Aorta (tissue), 5 donors: ENCODE measurements at places on chromosomes 6 and 20.

DNA sequence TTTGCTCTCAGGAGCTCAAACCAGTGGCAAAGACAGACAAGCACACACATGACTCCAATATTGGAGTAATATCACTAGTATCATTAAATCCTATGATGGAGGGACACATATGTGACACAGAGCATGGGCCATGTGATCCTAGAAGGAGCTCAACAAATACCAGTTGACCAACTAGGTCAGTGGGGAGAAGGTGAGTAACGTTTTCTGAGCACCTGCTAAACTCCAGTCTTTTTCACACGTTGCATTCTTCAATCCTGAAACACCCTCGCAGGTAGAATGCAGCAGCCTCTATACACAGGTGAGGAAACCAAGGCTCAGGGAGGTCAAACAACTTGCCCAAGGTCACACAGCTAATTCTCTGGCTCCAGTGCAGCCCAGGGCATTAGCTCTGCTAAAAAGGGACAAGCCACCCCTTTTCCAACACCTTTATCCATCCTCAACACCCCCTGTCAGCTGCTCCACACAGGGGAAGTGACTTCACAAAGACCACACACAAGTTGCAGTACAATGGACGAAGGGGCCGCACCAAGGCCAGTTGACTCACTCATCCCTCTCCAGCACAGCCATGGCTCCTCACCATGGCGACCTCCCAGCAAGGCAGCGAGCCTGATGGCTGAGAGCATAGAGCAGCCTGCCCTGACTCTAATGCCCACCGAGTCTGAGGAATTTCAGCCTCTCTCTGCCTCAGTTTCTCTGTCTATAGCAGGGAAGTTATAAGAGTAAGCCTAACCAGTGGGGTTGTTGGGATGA is 4.4 kb downstream of the CAPN11 start:
- no peak for DNase-seq

- no peak for DNase-seq
Measured at GRCh38 chr20:17967521-17968365, 851 bp downstream of the SNX5 start.

DNA sequence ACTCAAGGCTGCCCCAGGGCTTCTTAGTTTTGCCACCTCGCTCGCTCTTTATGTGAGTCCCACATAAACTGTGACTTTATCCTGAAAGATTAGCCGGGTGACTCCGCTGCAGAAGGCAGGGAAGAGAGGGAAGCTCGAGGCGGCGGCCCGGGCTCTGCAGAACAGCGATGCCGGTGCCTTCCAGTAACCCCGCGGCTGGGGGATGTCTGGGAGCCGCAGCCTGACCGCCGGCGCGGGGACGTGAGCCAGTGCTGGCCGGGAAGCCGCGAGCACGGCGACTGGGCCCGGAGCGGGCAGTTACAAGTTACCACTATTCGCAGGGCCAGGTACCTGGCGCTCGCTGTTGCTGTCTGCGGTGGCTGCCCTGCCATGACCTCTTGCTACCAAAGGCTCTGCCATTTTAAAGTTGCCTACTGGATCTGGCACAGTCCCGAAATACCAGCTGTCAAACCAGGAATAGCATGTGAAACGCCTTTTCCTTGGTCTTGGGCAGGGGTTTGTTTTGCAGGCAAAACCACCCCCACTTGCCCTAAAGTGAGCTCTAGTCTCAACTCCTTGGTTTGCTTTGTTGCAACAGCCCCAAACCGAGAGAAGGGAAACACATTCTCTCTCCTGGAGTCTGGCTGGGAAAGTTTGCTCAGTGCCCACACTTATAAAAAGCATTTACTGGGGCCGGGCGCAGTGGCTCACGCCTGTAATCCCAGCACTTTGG is 124.0 kb upstream of the SLC2A12 start:
- DNase-seq, result peak; percentile 88

- DNase-seq, result no peak
Measured at GRCh38 chr6:129609635-129610034, 100.3 kb downstream of the ARHGAP18 start.

- no peak for DNase-seq
Measured at GRCh38 chr6:70282919-70283461, 19.9 kb downstream of the COL9A1 start.

DNA sequence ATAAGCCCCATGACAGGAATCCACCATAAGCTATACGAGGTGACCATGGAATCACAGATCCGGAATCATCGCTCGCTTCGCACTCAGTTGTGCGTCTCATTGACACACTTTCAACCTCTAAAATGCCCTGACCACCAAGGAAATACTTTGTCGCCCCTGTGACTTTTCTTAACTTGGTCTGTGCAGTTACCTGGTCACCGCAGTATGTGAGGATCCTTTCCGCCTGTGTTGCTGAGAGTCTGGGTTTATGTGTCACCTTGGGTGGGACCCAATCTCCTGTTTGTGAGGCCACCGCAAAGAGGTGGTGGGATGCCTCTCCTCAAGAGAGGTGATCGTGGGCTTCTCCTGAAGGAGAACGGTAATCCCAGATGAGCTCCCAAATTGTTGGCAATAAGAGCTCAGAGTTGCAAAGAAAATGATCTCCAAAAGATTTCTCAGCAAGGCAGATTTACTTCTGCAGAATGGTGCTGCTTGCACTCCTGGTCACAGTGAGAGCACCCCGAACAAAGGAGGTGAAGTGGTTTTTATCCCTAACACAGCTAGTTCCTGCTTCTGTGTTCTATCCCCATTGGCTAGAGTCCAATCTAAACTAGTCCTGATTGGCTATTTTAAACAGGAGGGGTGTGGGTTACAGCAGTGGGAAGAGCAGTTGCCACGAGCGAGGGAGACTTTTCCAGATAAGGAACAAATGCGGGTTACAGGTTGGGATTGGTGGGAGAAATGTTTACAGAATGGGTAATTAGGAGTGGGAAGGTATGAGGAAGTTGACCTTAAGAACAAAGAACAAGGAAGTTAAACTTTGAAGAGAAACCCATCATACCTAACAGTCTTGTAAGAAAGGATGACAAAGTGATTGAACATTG is 9.1 kb upstream of the ZNFX1 start:
- DNase-seq, result no peak
